ENCODE measurements at places on chromosomes 13 and 19.
A peak's percentile ranks its signal among the peaks of the same experiment; 100 is the strongest.

DNA sequence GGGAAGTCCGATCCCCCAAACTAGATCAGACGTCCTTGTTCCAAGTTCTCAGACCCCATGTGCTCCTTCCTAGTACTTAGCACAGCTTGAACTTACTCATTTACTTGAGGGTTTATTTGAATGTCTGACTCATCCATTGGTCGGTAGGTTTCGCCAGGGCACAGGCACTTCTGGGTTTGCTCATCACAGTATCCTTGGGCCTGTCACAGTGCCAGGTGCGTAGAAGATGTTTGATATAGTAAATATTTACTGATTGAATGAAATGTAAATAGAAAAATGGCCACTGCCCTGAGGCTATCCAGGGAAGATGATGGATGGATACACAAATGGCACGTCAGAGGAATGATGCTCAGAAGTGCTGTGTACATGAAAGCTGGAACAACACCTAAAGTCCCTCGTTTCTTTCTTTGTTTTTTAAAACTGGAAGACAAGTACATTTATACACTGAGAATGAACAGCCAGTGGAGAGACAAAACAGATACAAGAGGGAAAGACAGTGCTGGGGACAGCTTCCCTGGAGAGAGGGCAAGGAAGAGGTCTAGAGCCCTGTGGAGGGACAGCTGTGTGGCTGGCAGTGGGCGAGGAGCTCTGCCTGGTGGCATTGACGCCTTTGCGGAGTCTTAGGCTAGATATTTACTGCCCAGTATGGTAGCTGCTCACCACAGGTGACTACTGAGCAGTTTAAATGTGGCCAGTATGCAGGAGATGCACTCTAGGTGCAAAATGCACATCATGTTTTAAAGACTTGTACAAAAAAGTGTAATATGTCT lies 31.2 kb upstream of the KL start:
- DNase-seq: no peak

DNA sequence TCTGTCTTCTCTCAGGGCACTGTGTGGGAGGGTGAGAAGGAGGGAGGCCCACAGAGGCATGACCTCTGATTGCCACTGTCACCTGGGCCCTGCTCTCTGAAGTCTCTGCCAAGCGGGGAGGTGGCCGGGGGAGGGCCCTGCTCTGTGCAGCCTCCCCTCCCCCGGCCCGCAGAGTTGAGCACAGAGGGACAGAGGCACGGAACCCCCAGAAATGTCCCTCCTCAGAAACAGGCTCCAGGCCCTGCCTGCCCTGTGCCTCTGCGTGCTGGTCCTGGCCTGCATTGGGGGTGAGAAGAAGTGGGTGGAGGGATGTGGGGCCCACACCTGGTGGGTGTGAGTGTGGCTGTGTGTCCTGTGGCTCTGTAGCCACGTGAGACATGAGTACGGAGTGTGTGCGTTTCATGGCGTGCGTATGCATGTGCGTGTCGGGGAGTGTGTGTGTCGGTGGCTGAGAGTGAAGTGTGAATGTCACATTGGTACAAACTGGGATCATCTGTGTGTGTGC lies at the start of gene APOC4:
Gene APOC4 (plus strand): TSS at position 171 of the 505 bp plus-strand sequence. CDS start 41 bp downstream, at position 212.
- no peak for DNase-seq

DNA sequence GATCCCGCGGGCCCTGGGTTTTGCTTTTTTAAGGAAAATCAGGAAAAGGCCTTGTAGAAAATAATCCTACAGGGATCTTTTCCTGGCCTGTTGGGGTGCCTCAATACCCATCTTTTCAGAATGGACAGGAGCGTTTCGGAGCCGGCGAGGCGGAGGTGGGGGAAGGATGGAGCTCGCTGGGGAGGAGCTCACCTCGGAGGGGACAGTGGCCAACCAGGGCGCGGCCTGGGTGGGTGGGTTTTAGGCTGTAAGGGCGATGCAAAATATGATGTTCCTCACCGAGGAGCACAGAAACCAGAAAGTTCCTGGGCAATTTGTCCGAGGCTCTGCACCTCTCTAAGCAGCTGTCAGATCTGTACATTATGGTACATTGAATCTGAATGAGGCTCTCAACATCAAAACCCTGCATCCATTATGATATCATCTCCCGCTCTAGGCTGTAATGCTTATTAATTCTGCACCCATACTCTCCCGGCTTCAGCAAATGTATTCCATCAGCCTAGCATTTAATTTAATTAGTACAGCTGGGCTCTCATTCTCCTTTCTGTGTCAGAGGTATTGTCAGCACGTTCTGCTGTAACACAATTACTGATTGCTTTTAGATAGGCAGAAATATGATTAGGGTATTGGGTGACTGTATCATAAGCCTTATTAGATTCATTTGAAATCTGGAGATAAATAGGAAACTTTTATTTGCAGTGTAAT lies 90.3 kb upstream of the SOX1 start:
- DNase-seq: no peak

- no peak for DNase-seq
These were observed 3.7 kb downstream of the PLEKHF1 start for GRCh38 chr19:29668746-29669609.

DNA sequence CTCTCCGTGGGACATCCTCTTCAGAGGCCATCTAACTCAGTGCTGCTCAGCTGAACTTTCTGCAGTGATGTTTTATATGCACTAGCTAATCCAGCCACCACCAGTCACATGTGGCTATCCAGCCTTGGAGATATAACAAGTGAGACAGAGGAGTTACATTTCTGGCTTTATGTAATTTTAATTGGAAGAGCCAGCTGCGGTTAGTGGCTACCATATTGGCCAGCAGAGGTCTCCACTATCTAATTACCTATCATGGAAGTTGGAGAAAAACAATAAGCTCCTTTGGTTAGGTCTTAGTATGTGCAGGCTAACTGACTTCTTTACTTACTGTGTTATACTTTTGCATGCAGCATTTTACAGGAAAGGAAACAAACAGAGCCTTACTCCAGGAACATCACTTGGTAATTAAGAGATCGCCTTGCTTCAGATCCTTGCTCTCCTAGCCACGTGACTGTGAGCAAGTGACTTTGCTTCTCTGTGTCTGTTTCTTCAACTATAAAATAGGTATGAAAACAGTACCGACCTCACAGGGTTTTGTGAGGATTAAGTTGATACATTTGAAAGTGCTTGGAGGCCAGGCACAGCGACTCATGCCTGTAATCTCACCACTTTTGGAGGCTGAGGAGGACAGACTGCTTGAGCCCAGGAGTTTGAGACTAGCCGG lies 1.6 kb upstream of the KLK10 start:
- DNase-seq: peak; percentile 34

DNA sequence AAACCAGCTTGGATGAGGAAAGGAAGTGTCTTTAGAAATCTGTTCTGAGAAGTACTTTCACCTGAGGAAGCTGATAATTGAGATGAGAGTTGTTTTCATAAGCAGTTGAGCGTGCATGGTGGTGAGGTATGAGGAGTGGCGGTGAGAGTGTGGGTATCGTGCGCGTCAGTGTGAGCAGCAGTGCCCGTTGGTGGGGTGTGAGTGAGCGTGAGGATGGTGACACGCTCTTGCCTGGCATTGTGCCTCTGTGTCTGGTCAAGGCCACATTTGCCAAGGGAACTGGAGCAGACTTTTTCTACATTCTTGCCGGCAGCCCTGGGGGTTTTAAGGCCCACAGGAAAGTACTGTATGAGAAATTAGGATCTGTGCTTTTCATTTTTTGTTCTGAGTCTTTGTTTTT lies 36.5 kb upstream of the TEX29 start:
- DNase-seq: no peak

DNA sequence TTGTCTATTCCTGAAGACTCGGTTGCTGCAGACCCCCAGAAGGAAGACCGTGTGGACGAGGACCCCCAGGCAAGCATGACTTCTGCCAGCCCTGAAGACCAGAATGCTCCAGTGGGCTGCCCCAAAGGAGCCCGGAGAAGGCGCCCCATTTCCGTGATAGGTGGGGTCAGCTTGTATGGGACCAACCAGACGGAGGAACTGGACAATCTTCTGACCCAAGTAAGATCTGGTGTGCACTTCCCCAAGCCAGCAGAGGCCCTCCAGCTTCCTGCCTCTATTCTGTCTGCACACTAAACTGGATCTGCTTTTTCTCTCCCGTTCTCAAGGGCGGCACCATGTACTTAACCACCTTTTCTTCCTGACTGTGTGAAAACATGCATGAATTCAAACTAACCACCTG lies 59.8 kb upstream of the C1QTNF9 start:
- no peak for DNase-seq

DNA sequence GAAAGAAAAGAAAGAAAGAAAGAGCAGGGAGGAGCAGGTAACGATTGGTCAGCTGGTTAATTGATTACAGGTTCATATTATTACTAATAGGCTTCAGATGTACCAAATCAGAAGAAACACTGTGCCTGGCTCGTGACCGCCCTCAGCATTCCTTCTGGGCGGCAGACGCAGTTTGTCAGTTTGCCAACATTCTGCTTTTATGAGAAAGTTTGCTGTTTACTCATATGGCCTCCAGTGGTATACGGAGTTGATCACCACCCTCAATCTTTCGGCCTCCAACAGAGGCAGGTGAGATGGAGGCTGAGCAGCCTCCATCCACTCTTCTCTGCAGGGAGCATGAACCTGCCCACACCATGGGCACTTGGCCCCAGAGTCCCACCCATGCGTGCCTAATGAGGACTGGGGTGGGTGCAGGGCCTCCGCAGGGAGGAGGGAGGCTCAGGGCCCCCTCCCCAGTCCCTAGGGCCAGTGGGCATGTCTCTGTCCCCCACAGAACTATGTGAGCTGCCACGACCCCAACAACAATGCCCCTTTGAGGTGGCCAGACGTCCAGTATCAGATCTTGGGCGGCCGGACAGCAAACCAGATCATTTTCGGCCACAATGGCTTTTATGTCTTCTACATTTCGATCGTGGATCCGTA lies 8.8 kb downstream of the PRR22 start:
- no peak for DNase-seq

GRCh38 chr19:18264971-18265540 lies 9.2 kb downstream of the IQCN start:
- no peak for DNase-seq

- DNase-seq: peak; percentile 76
These were observed at the start of gene NUDT19 for GRCh38 chr19:32691291-32691951. NUDT19 (plus strand) TSS chr19:32691821; CDS start chr19:32691961, 140 bp downstream.

DNA sequence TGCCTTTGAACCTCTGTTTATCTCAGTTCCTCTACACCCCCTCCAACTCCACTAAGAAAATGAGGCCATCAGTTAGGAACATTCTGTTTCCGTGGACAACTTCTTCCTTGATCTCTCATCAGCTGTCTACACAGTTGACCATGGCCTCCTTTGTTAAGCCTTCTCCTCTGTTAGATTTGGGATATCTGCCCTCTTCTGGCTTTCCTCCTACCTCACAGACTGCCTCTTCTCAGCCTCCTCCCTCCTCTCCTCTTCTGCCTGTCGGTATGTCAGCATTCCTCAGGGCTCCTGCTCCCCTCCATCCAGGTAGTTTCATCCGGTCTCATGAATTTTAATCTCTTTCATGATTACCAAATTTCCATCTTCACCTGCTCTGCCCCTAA lies 454.9 kb downstream of the FOXO1 start:
- no peak for DNase-seq

- no peak for DNase-seq
These were observed 610.6 kb upstream of the ATXN8OS start for GRCh38 chr13:69496981-69497380.

GRCh38 chr19:29031216-29031615 lies 181.7 kb downstream of the UQCRFS1 start:
- no peak for DNase-seq

DNA sequence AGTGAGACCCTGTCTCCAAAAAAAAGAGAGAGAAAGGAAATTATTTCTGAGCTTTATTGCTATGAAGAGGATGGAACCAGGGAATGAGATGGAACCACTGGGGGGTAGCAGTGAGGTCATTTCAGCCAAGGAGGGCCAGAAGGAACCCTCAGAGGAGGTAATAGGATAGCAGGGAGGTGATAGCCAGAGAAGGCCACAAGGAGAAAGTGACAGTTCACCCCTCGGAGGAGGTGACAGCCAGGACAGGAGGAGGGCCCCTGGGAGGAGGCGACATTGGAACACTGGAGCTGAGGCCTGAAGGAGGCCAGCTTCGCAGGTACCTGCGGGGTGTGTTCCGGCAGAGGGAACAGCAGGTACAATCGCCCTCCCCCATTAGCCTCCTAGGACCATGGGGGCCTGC lies 675 bp upstream of the PGPEP1 start:
- DNase-seq: no peak

DNA sequence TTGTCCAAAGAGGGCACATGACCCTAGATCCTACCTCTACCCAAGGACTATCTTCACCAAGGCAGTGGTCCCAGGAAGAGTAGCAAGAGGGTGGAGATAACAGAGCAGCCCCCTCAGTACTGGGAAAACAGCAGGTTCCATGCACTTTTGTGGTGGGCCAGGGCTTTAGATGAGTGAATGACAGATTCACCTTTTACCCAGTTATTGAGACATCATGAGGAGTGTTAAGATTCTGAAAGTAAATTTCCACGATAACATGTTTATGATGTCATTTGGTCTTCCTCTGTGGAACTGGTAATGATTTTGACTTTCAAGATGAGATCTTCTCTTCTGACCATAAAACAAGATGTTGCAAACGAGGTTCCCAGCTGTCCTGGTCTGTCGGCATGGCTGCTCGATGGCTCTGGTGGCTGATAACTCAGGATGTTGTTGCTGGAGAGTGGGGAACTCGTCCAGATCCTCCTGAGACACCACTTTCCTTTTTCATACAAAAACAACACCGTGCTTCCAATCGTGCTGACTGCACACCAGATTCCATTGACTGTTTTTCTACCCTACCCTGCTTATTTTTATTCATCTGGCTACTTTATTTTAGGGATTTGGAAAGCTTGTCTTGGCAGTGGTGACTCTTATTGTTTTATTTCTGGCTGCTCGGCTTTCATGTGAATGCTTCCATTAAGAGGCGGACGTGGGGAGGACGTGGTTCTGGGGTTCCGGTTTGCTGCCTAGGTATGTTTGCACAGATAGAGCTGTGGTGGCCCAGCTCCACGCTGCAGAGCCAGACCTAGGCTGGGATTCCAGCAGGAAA lies 88.5 kb downstream of the LRCH1 start:
- no peak for DNase-seq

DNA sequence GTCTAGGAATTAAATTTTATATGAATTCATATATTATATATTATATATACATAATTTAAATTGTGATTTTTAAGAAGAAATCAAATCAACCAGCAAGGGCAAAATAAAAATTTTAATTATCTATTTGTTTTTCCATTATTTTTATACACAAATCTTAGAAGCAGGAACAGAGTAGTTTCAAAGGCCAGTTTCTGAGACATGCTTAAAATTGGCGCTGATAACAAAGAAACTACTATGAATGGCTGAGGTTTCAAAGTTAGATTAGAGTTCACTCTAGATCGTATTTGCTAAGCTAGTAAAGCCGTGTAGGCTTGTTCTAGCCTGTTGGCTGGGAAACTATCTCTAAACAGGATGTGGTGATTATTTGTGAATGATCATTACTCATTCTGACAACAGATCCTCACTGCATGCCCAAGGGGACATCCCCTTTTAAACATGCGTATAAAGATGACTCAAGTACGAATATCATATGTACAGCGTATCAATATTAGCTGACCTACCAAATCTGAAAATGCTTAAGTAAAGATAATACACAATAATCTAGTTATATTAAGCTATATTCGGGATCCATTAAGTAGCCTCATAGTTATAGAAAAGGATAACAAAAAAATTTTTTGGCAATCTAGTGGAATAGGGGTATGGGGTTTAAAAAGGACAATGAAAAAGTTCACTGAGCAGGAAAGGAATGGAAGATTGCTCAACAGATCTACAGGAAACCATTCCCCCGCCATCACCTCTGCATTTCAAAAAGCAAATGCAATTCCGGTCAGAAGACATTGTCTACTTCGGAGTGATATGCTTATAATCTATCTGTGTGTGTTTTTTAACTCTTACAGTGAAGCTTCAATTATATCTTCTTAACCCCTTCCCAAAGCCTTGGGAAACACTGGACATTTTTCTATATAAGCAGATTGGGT lies 150.1 kb downstream of the SHISA2 start:
- DNase-seq: no peak
